Stimulated activated CD8-positive, alpha-beta memory T cell treated with anti-CD3 and anti-CD28 coated beads, Interleukin-2, amount 100 ng/mL, for 1 hour (primary cell): ENCODE measurements at places on chromosomes 12 and 14.

DNA sequence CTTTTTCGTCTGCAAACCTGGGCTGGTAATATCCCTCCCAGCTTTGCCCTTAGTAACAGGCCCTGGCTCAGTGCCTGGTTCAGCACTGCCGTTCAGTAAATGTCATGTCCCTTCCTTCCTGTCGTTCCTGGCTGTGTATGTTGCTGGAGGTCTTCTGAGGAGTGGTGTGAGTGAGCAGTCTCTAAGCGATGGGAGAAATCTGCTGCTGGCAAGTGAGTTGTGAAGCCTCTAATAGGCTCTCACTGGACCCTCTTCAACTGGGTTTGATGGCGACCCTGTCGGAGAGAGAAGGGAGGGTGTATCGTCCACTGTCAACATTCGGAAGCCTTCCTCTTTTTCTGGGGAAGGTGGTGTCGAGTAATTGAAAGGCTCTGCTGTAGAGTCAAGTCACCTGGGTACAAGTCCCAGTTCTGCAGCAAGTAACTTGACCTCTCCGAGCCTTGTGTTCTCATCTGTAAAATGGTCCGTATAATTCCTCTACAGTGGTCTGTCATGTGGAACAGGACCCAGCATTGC, 62.8 kb downstream of the HRK start:
- DNase-seq: no peak

- DNase-seq: no peak
These were observed 67.1 kb upstream of the DCN start for GRCh38 chr12:91249518-91250272.

GRCh38 chr12:133222211-133222610, 13.5 kb downstream of the ANHX start:
- DNase-seq: no peak

DNA sequence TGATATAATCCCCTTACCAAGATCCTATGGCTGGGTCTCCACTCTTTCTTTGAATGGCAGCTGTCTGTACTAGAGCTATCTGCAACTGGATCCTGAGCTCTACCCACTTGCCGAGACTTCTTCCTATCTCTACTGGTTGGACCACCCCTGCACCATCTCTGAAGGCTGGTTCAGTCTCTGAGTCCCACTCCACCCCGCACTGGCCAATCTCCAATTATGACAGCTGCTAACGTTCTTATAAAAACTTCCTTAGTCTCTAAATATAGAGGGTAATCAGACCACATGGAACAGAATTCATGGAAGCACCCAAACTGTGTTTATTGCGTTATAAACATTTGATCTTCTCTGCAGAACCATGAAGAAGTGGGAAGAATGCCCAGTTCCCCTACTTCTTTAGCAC, 186.6 kb upstream of the EEA1 start:
- no peak for DNase-seq

DNA sequence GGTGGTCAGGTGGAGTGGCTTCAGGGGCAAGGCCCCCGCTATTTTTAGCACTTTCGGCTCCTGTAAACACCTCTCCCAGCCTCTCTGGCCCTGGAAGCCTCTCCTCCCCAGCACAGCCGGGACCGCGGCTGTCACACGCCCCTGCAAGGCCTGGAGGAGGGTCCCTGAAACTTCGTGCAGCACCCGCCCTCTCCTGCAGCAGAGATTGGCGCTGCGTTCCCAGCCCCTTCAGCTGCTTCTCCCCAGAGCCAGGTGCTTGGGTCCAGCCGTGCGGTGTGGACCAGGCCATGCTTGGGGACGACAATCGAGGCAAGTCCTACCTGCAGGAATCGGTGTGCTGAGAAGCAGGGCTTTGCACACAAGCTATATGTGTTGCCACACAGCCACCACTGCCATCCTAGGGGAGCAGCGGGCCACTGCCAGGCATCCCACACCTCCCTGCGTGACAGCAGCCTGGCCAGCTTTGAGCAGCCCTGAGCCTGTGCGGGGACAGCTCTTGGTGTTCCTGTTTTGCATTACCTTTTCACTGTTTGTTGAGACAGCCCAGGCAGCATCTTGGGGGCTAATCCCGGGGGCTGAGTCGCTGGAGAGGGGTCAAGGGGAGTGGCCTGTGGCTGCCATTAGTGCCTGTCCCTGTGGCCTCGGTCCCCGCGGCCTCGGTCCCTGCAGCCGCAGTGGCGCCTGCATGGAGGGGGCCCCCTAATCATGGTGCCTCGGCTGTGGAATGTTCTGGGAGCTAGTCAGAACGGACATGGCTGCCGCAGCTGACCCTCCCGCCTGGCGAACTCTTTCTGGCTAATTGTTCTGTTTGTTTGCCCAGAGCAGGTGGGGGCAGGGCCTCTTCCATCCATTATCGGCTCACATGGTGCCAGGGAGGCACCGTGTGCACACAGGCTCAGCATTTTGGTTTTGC, 27.6 kb upstream of the TRAF3 start:
- no peak for DNase-seq

DNA sequence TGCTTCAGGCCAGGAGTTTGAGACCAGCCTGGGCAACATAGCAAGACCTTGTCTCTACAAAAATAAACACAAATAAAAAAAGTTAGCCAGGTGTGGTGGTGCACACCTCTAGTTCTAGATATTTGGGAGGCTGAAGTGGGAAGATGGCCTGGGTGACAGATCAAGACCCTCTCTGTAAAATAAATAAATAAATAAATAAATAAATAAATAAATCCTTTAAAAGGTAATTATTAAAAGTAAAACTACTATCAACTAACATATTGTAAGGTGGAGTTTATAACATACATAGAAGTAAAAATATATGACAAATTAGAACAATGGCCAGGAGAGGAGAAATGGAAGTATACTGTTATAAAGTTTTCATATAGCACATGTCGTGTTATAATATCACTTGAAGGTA, 33.3 kb upstream of the CLMN start:
- no peak for DNase-seq

DNA sequence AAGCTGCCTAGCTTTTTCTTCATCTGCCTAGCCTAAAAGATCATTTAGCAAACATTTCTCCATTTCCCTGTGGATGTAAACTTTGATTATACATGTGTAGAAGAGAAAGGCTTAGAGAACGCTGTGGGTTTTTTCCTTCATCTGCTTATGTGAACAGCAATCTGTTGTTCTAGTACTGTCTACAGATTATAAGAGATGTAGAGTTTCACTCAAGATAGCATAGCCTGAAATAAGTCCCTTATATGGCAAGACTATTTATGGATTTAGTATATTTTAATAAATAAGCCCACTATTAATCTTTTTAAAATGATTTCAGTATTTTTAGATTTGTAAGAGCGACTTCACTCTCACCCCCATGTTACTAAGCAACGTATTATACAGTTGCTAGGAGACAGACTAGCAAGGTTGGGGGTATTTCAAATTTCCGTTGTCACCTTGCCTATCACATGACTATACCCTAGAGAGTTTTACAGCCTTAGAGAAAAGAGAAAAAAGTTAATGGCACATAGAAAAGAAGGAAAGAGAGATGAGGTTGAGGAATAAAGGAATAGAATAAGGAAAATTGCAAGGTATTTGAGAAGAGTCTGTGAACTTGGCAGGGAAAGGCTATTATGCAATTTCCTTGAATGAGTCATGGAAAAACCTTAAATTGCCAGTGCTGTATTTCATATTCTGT, 12.2 kb upstream of the TUBA1A start:
- DNase-seq: no peak

DNA sequence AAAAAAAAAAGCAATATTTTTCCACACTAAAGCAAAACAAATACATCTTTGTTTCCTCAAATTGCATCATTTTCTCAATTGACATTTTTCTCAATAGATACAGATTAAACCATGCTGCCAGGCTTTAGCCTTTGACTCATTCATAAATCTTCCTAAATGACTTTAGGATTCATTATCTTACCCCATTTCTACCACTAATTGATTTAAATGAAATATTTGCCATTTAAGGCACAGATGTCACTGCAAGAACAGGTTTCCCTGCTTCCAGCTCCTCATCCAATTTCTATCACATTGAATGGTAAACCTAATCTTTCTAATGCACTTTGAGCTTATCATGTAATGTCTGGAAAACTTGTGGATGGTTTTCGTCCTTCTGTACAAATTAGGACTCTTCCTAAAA, 298.7 kb downstream of the RPL10L start:
- DNase-seq: no peak

DNA sequence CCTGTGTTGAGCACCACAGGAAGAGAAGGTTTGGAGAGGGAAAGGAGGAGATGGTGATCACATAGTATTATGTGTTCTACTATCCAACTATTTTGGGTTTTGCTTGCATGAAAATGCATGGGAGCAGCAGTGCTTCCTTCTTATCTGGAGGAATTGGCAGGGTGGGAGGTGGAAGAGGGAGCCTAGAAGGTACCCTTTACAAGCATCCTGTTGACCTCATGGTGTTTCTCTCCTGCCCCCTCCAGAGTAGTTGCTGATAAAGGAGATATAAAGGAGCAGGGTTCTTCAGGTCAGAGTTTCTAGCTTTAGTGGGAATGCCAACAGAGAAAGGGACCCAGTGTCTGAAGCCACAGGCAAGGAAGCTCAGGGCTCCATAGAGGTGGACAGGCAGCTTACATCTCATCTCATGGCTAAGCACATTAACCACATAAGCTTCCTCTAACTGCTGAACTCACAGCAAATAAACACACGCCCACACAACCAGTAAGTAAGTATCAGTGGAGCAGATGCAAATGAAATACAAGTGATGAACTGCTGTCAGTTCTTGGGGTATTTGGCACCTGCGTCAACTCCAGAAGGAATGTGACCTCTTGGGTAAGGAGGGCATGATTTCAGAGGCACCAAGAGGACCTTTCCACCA, 174.2 kb upstream of the SLC38A2 start:
- DNase-seq: no peak

DNA sequence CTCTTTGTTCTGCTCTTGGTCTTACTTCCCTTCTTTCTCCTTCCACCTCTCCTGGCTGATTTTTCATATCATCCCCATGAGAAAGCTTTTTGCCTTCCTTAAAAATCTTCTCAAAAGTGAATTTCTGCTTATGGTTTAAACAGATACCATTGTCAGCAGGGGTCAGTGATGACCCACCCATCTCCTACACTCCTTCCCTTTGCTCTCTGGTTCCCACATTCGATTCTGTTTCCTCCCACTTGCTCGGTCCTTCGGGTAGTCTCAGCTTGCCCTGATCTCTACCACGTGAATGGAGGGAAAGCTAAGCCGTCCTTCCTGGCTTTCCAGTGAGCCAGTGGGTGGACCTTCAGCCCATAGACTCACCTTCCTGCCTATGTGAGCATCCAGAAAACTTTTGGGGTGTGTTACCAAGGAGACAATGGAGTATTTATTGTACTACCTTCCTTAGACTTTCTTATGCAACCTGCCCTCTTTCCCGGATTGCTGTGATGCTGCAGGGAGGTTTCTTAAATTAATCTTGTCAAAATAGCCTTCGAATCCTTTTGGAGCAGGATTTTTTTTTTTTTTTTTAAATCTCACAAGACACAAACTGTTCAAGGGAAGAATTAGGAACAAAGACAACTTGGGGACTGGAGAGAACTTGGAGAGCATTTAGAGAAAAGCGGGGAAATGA, 306.3 kb downstream of the CACNA1C start:
- no peak for DNase-seq

GRCh38 chr14:51310505-51310944, 70.5 kb downstream of the TMX1 start:
- DNase-seq: no peak

GRCh38 chr12:114747012-114747858, 63.3 kb upstream of the TBX3 start:
- no peak for DNase-seq

DNA sequence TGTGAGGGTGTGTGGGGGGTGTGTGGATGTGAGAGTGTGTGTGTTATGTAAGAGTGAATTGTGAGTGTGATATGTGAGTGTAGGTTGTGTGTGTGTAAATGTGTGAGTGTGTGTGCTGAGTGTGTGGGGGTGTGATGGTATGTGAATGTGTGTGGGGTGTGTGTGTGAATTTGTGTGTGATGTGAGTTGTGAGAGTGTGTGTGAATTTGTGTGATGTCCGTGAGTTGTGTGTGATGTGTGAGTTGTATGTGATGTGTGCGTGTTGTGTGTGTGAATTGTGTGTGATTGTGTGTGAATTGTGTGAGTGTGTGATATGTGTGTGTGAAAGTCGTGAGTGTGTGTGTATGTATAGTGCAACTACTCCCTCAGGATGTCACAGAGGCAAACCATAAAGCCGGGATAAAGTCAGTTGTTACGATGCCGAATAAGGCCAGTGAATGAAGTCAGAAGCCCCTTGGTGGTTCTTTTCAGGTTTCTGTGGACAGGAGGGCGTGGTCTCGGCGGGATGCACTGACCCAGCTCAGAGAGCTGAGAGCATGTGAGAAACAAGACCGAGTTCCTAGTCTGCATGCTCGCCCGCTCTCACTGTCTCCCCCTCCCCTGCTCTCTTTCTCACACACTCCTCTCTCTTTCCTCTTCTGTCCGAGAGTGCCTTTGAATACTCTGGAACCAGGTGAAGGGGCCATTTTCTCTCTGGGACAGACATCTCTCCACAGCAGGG, 71.8 kb upstream of the MAX start:
- DNase-seq: no peak

- no peak for DNase-seq
These were observed 51.8 kb upstream of the LRTM2 start for GRCh38 chr12:1768615-1769014.

- DNase-seq: no peak
These were observed 6.7 kb downstream of the FNTB start for GRCh38 chr14:64993266-64993930.

DNA sequence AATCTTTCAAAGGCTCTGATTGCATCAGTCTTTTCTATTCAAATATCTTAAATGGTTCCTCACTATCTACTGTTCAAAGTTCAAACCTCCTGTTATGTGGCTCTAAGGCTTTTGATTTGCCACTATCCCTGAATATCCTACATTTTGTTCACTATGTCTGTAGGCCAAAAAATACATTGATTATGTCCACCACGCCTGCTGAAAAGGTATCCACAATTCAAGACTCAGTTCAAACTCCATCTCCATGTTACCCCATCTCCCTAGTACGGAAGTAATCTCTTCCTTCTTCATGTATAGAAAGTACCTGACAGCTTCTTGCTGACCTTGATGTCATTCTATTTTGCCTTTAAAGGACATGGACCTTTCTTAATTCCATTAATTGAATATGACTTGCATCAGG, 24.8 kb downstream of the TAOK3 start:
- no peak for DNase-seq

DNA sequence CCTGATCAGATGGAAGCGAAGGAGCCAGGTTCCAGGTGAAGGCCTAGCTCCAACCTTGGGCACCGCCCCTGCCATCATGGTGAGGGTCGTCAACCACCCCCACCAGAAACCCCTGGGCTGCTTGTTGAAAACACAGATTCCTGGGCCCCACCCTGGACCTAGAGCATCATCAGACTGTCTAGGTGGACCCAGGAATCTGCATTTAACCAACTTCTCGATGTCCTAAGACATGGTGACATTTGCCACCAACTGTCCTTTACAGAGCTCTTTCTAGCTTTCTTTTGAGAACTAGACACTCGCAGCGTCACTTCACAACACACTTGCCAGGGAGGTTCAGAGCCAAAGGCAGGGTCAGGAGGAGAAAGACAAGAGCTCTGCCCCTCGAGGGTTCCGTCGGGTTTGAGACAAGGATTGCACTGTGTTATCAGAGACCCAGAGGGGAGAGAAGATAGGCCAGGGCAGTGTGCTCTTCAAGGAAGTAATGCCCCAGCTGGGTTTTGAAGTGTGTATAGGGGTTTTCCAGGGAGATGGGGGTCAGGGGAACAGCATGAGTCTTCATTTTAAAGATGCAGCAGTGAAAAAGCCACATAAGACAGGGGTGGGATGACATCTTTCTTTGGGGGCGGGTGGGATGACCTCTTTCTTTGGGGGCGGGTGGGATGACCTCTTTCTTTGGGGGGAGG, 24.6 kb downstream of the RFLNA start:
- no peak for DNase-seq

- no peak for DNase-seq
These were observed 23.8 kb downstream of the AACS start for GRCh38 chr12:125089083-125089482.
